ENCODE measurements at places on chromosomes 2 and 18. TPM values are rescaled to one million over a fixed set of nuclear protein-coding genes. Genes with fewer than 3 reads are reported as not detected.
A peak's percentile ranks its signal among the peaks of the same experiment; 100 is the strongest.

The NTSR2 gene
- total RNA-seq: not detected

The IL36RN gene
- not detected for total RNA-seq

The SMC6 gene
- 21.4 TPM for total RNA-seq

The IL36G gene
- total RNA-seq: not detected

The CDH19 gene
- not detected for total RNA-seq

The RNF138 gene
- total RNA-seq: 41.9 TPM

The PER2 gene
- total RNA-seq: 4.1 TPM

The CCDC68 gene
- 2.7 TPM for total RNA-seq

The CAPN14 gene
- total RNA-seq: 0.46 TPM

The BOLL gene
- total RNA-seq: not detected

GRCh38 chr18:13379930-13380690 is 161.6 kb downstream of the LDLRAD4 start:
- no peak for DNase-seq

DNA sequence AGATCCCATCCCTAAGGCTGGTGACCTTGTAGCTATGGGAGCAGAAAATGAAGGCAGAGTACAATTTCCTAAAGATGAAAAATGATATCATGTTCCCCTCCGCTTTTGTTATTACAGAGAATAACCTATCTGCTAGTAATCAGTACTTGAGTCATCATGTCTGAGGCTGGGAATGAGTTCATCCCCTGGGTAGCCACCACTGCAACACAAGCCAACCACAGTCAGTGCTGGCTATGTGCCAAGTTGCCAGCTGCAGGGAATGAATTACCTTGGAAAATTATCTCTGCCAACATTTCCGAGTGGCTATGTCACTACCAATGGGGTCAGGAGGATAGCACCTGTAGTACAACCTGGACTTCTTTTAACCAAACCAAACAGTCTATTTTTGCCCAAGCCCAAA is 1094.7 kb upstream of the DDX18 start:
- peak; percentile 20 for DNase-seq

- DNase-seq: no peak
Observed at GRCh38 chr2:235534678-235535422, 41.0 kb downstream of the AGAP1 start.

DNA sequence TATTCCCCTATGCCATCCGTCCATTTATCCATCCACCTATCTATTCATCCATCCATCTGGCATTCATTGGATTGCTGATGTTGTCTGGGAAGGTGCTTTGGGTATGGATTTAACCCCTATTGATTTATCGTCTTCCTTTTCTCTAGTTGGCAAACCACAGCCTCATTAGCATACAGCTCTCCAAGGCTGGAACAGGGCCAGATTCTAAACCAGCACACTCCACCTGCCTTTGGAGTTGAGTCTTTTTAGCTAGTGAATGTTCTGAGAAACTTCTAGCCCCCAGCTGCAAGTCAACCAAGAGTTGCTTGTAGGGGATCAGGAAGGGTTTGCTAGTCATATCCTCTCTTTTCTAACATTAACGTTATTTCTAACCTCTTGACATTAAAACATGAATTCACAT is 90.7 kb downstream of the NRP2 start:
- no peak for DNase-seq

- DNase-seq: no peak
Observed at GRCh38 chr2:117963446-117963845, 50.4 kb downstream of the CCDC93 start.

DNA sequence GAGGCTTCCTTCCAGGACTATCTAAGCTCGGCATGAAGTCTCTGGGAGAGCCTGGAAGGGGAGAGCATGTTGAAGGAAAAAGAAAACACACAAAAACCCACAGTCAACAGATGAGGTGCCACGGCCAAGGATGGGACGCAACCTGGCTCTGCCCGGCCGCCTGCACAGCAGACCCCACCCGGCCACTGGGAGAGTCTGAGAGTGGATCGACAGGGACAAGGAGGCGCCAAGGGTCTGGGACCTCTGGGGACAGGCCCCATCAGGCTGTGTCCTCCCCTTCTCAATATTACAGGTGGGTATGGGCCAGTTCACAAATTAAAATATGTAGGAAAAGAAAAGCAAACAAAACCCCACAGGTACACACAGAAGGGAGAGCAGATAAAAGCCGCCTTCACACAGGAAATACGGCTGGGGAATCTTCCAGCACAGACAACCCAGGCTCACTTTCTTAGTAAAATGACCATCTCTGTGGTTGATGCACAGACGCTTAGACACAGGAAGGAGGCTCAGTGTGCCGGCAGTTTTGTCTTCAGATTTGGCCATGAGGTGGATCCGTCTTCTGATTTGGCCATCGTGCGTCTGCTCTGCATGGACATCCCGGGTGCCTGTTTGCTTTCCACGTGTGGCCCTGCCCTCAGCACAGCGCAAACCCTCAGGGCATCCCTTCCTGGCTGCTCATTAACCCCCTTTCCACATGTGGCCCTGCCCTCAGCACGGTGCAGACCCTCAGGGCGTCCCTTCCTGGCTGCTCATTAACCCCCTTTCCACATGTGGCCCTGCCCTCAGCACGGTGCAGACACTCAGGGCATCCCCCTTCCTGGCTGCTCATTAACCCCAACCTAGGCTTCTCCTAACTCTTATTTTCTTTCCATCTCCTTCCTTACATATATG is 138.4 kb downstream of the EIPR1 start:
- DNase-seq: no peak

GRCh38 chr18:35851286-35851970 is 121.1 kb upstream of the RMP24 start:
- no peak for DNase-seq

DNA sequence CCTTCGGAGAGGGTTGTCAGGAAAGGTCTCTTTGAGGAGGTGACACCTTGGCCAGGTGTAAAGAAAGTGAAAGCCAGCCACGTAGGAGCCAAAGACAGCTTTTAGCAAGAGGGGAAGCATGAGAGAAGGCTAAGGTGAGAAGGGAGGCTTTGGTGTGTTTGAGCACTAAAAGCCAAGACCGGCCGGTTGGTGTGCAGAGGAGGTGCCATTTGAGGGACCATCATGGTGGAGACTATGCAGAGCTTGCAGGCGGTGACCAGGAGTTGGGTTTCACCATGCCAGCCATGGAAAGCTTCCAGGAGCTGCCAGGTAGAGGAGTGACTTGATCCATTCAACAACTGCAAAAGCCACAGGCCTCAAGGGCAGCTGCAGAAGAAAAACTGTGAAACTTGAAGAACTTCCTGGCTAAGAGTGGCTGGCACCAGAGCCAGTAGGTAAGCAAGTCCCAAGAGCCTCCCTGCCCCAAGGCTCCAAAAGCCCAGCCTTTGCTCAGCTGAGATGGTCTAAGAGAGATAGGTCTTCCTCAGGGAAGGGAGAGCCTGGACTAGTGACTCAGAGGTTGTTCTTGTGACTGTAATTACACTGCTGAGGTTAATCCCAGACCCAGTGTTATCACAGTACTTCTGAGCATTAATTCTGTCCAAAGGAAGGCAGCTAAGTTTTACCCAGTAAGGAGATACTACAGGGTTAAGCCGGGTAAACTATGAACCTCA is 319.0 kb downstream of the BCL11A start:
- no peak for DNase-seq

DNA sequence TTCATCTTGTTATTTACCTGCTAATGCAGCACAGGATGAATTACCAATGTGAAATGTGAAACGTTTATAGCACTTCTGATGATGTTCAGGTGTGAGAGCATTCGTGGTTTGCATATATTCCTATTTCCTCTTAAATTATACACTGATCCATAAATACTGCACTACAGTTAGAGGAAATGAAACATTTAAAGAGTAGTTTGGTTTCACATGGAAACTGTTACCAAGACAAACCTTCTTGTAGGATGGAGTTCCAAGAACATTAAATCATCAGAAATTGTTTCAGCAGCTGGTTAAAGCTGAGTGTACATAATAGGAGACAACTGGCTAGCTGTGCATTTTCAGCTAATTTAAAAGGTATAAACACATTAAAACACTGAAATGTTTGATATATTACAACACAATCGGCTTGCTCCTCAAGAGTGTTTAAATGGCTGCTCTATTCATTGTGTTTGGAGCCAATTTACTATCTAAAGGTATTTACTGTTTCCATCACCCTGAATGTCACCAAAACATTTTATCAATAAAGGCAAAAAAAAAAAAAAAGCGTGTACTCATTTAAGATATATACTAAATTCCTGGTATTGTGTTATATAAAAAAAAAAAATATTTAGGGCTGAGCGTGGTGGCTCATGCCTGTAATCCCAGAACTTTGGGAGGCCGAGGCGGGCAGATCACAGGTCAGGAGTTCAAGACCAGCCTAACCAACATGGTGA is 100.6 kb downstream of the DYM start:
- no peak for DNase-seq

GRCh38 chr2:121810959-121811853 is 55.8 kb downstream of the TSN start:
- no peak for DNase-seq

GRCh38 chr18:44458777-44459176 is 221.9 kb upstream of the SETBP1 start:
- DNase-seq: peak; percentile 59

DNA sequence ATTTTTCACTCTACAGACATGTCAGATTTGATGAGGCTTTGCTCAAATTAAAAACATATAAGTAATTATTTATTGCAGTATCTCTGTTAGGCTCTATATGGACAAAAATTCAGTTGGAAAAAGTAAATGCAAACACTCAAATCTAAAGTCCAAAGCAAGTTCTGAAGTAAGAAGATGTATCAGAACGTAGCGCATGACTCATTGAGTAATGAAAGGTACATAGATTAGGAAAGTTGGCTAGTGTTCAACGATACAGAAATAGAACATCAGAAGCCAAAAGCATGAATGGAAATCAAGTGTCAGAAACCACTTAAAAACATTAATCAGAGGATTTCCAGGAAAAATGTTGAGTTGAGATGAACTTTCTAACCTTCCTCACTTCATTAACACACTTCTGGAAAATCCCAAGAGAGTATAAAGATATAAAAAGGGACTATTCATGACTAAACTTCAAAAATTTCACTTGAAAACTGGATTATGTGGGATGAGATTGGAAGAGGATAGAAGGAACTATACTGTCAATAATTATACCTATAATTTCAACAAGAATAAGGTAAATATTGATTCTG is 494.1 kb downstream of the LRRTM4 start:
- no peak for DNase-seq

- DNase-seq: no peak
Observed at GRCh38 chr2:159375241-159375640, 88.7 kb upstream of the WDSUB1 start.

- no peak for DNase-seq
Observed at GRCh38 chr2:27123302-27124150, at the start of gene ABHD1. TSS of gene ABHD1 (plus strand) at chr2:27123815. CDS start at chr2:27123949, 134 bp downstream.

DNA sequence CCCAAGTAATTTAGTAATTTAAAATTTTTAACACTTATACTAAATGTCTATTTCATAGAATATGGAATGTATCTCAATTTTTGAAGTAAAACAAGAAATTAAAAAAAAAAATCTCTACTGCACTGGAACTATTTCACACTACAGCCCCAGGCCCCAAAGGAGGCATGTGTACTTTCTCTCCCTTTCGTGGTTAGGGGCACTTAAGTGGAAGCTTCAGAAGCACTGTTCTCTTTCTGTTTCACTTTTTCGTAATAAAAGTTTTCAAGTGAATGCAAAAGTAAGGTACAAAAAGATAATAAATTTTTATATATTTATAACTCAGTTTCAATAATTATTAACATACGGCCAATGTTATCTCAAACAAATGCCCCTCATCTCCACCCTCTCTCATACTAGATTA is 123.8 kb upstream of the STON1 start:
- no peak for DNase-seq

GRCh38 chr18:23810396-23810795 is 121.1 kb downstream of the LAMA3 start:
- no peak for DNase-seq

DNA sequence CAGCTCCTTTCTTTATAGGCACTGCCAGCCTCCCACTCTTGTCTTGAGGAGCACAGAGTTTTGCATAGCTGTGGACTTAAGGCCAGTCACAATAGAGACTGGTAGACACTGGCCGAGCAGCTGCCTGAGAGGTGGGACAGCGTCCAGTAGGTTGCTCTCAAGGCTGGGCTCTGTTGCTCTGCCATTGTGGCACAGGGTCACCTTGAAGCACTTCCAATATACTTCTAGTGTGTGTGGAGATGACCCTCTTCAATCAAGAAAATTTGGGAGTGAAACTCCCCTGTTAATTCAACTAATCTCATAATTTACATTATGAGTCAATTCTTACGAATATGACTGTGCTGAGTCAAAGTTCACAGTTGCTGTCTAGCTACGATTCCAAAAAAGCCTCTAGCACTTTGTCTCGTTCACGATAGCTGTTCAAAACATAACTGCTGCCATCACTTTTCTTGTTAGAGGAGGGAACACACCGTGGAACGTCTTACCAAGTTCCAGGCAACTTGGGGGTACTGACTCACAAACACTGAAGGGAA is 636.2 kb downstream of the EPHA4 start:
- no peak for DNase-seq

DNA sequence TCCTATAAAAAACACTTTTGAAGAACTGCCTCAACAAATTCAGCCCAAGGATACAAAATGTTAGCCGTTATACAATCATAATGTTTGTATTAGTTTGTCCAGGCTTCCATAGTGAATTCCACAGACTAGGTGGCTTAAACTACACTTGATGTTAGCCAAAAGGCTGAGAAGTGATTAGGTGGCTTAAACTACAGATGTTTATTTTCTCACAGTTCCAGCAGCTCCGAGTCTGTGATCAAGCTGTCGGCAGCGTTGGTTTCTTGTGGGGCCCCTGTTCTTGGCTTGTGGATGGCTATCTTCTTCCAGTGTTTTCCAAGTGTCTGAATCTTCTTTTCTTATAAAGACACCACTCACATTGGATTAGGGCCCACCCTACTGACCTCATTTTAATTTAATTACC is 31.5 kb upstream of the MFF start:
- no peak for DNase-seq

- no peak for DNase-seq
Observed at GRCh38 chr18:76167845-76168621, 327.0 kb downstream of the ZNF516 start.

DNA sequence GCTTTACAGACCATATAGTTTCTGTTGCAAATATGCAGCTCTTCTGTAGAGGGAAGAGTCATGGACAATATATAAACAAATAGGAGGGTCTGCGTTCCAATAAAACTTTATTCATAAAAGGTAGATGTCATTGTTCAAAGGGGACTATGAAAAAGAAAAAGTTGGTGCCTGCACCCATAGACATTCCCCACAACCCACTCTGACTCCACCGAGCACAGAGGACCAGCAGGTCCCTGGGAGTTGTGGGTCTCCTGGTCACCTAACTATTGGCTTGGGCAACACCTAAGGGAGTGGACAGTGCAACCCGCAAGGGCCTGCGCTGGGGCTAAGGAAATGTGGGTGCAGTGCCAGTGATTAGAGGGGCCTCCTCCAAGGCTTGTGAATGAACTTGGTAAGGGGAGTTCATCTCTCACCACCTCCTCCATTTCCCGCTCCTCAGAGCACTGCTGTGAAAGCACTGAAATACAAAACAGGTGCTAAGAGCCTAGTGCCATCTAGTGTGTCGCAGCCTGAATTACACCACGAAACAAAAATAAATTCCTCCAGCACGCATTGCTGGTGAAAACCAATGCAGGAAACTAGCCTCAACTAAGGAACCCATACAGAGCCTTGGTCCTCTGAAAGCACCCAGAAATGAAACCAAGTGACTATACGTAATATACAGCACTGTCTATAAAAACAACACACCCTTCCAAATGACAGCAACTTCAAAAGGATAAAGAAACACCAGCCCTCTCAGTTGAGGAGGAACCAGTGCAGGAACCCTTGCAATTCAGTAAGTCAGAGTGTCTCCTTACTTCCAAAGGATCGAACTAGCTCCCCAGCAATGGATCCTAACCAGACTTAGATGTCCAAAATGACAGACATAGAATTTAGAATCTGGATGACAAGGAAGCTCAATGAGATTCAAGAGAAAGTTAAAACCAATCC is 166.6 kb downstream of the RNF144A start:
- DNase-seq: no peak

GRCh38 chr2:9646196-9647030 is 15.6 kb upstream of the YWHAQ start:
- no peak for DNase-seq

Data from epithelial cell of proximal tubule (primary cell).